NCI-H1092 (cell line): ENCODE measurements at places on chromosomes 13 and 19.
A peak's percentile ranks its signal among the peaks of the same experiment; 100 is the strongest.

GRCh38 chr13:50712881-50713280 lies 130.6 kb downstream of the DLEU7 start:
- no peak for DNase-seq

GRCh38 chr19:19280561-19280960 lies 7.5 kb upstream of the TM6SF2 start:
- DNase-seq = no peak

DNA sequence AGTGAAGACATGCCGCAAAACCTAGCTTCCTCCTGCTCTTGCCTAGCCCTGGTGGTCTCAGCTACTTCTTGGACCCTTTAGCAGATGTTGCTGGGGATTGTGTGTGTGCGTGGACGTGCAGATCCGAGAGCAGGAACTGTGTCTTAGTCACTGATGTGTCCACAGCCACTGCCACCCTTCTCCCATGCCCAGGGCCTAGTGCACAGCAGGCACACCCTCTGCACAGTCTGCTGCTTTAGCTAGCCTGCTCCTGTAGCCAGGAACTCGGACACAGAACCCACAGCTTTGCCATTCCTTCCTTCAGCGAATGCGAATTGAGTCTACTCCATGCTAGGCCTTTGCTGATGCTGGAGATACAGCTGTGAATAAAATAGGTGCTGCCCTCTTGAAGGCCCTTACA lies 2.3 kb downstream of the CLPTM1 start:
- DNase-seq = no peak

DNA sequence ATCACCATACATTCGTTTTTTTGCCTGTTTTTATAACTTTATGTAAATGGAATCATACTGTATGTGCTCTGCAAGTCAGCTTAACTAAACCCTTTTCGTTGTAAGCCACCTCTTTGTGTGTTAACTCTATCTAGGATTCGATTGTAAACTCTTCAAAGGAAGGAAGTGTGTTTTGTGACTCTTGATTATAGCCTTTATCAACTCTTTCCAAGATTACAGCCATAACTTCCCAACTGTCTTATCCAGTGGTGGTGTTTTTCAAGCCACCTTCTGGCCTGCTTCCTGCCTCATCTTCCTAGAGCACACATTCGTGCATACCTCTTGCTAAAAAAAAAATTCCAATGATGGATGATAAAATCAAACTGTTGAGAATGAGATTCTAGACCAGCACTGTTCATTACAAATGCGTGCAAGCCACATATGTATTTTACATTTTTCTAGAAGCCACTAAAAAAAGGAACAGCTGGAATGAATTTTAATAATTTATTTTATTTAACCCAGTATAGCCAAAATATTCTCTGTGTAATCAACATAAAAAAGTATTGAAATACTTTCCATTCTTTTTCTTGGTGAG lies 12.0 kb upstream of the FBXL3 start:
- DNase-seq = no peak

DNA sequence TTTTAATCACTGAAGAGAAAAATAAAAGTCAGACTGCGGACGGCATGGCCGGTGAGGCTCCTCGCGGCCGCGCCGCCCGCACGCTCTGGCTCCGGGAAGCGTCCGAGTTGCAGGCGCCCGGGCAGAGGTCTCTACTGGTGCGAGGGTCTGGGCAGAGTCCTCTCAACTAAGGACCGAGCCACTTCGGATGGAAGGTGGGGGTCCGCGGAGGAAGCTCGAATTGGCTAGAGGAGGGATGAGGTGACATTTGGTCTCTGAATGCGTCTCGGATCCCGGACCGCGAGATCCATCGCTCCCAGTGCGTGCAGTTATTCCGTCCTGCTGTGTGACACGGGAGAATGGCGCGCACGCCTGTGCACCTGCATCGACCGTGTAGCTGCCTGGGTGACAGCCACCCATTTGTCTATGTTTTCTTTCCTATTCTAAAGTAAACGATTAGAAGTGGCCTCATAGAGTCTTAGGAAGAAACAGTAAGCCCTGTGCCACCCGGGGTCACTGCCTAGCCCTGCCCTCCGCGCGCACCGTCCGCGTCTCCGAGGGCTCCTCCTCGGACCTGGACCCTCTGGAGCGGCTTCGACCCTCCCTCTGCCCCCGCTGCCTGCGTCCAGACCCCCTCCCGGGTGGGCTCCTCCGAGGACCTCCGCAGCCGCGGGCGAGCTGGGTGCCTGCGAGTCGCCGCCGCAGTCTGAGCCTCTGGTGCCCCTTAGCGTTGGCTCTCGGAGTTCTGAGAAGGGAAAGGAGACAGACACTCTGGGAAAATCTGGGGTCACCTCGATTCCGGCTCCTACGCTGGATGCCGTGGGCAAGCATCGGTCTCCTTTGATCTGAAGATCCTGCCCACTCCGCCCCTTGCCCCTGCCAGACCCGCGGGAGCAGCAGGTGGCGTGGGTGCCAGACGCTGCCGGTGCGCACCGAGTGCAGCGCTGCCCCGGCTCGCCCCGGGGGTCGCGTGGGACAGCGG lies 347.4 kb downstream of the LIG4 start:
- peak; percentile 83 for DNase-seq

DNA sequence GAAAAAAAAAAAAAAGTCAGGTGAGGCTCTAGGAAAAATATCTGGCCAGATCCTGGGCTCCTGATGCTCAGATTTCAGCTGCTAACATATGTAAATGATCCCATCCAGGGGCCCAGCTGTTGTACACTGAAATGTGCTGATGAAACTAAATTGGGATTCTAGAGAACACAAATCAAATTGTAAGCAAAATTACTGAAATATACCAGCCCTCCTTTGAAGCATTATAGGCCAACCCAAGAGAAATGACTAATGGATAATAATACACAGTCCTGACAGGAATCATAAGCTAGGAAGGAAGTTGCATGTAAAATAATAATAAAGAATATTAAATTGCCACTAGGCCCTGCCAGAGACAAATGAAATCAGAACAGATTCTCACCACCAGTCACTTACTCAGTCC lies 17.8 kb downstream of the KCTD12 start:
- DNase-seq = no peak

GRCh38 chr13:65301506-65301905 lies 1928.6 kb downstream of the PCDH9 start:
- no peak for DNase-seq

- no peak for DNase-seq
These were observed 540.6 kb upstream of the MIR17HG start for GRCh38 chr13:90806892-90807291.

DNA sequence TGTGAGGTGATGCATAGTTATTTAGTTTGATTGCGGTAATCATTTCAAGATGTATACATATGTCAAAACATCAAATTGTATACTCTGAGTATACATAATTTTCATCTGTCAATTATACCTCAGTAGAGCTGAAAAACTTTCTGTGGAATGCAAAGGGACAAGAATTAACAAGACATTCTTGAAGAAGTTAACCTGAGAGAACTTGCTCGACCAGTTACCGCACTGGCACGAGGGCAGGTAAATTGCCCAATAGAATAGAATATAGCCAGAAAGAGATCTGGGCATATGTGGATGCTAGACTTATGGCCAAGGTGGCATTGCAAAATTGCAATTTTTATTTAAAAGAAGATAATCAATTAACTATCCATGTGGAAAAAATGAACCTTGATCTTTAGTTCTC lies 42.3 kb upstream of the GJB6 start:
- DNase-seq = no peak

- DNase-seq = no peak
These were observed 4.9 kb upstream of the SMIM17 start for GRCh38 chr19:56637976-56638555.

GRCh38 chr19:6963937-6964336 lies 57.3 kb downstream of the MBD3L2B start:
- DNase-seq = no peak

DNA sequence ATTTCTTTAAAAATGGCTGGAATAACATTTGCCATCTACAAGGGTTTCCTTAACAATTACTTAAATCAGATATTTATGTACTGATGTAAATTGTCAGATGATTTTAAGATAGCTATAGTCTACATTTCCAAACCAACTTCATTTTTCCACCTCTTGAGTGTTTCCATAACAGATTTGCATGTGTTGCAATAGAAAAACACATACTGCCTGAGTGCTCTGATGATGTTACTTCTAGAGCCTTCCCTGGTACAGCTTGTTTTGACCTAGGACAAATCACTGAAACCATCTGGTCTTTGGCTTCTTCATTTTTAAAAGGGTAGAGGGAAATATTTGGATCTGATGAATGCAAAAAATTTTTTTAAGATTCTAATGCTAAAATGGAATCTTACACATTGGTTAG lies 245.9 kb downstream of the PCDH9 start:
- DNase-seq = no peak

- DNase-seq = no peak
These were observed 920.9 kb downstream of the SLITRK5 start for GRCh38 chr13:88592105-88592504.

GRCh38 chr13:106532111-106532929 lies 3.1 kb downstream of the EFNB2 start:
- DNase-seq = no peak

DNA sequence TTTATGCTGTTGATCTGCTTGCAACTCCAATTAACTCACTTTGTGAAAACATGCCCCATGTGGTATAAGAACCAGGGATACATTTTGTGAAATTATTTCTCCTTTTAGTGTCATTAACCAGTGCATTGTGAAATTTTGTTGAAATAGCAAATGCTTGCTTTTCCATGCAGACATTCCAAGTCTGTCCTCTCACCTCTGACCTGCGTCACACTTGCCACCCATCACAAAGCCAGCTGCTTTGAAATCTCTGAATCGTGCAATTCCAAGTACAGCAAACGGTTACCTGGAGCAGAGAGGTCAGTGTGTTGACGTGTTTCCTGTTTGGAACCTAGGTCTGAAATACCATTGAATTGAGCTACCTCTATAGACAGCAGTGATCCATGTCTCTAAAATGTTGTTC lies 4.9 kb upstream of the SLC25A15 start:
- DNase-seq = no peak

- DNase-seq = no peak
These were observed 445.9 kb downstream of the ZNF536 start for GRCh38 chr19:30817965-30818567.

- DNase-seq = peak; percentile 1
These were observed 926 bp downstream of the PRR12 start for GRCh38 chr19:49591731-49592485.

GRCh38 chr13:23432626-23433025 lies 876 bp downstream of the SACS start:
- DNase-seq = no peak

- DNase-seq = no peak
These were observed 71.8 kb upstream of the PABPC3 start for GRCh38 chr13:25024175-25024574.

GRCh38 chr13:97885641-97886040 lies 67.8 kb upstream of the IPO5 start:
- DNase-seq = no peak
